ENCODE measurements at places on chromosomes 5 and 9.

DNA sequence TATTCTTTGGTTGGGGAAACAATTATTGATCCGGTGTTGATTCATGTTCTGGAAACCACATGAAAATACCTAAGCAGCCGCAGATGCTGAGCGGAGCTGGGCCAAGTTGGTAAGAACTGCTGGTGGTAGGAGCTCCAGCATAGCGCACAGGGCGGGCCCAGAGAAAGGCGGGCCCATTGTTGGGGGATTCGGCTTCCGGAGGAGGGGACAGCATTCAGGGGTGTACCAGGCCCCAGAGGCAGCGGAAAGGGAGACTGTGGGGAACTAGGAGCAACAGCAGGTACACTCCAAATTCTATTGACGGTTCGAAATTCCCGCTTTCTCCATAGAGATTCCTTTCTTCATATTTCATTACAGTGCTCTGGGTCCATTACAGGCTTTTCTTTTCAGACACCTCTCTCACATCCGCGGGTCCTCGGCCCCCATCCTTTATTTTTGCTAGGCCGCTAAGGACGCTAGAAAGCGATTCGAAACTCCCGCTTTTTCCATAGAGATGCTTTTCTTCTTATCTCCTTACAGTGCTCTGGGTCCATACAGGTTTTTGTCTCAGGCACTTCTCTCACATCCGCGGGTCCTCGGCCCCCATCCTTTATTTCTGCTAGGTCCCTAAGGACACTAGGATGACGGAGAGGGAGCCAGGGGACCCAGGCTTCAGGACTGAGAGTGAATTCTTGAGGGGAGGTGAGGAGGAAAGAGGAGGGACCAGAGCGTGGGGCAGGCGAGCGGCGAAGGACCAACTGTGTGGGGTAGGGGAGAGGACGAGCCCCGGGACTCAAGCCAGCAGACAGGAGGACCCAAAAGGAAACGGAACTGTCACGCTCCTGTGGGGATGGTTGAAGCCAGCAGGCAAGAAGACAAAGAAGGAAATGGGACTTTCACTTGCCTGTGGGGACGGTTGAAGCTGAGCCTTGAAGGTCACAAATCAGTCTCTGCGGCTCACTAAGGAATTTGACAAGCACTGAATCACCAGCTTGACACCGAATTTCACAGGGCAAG lies at the start of gene CCDC152:
CCDC152 (plus strand) TSS at position 213 of the 996 bp plus-strand sequence. CDS start 2,304 bp downstream, outside the sequence.
- no peak for DNase-seq

GRCh38 chr9:128892221-128892921 lies 10.4 kb downstream of the LRRC8A start:
- DNase-seq, result no peak

DNA sequence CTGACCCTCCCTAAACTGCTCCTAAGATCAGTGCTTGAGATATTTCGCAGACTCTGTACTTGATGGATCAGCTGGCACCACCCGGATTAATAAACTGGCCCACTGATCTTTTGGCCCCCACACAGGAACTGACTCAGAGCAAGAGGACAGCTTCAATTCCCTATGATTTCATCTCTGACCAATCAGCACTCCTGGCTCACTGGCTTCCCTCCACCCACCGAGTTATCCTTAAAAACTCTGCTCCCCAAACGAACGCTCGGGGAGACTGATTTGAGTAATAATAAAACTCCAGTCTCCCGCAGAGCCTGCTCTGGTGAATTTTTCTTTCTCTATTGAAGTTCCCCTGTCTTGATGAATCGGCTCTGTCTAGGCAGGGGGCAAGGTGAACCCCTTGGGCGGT lies 36.5 kb upstream of the CD180 start:
- DNase-seq, result no peak

GRCh38 chr9:136021872-136022681 lies 60.9 kb upstream of the UBAC1 start:
- DNase-seq, result no peak

DNA sequence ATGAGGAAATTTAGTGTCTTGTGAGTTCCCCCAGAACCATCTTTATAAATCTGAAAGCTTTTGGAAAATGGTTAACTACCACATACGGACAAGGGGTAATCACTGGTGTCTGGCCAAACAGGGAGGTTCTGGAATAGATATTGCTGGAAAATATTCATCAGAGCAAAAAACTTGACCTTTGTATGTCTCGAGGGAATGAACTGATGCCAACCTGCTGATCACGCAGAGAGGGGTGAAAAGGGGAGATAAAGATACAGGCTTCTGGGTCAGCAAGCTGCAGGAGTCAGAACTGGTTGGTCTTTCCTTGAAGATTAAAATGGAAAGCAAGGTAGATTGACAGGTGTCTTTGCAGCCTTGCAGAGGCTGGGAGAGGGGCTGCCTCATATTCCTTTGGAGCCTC lies 35.5 kb downstream of the PSAT1 start:
- DNase-seq, result no peak

- no peak for DNase-seq
Observed at GRCh38 chr5:1110307-1111240, 1.3 kb downstream of the SLC12A7 start.

GRCh38 chr5:73215891-73216610 lies 43.1 kb downstream of the TMEM174 start:
- DNase-seq, result peak; percentile 19

- DNase-seq, result no peak
Observed at GRCh38 chr5:83487155-83487554, 15.6 kb downstream of the VCAN start.

DNA sequence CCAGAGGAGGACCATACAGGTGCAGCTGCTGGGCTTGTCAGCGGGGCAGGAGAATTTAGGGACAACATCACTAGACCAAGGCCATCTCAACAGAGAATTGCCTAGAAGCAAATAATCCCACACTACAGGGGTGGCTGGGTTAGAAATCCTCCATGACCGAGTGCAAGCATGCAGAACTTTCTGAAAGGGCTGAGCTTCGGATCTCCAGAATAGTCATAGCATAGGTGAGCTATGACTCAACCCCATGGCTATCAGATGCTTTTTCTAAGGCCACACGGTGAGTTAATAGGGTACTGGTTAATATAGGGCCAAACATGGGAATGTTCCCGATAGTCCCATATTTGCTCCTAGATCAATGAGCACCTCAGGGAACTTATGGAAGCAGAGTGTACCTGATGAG lies 4.2 kb downstream of the KCNIP1 start:
- no peak for DNase-seq

- no peak for DNase-seq
Observed at GRCh38 chr9:3191715-3192114, 334.1 kb downstream of the RFX3 start.

- no peak for DNase-seq
Observed at GRCh38 chr5:87997662-87998061, 271.0 kb downstream of the TMEM161B start.

- DNase-seq, result no peak
Observed at GRCh38 chr5:62732677-62733121, 154.1 kb downstream of the LRRC70 start.

DNA sequence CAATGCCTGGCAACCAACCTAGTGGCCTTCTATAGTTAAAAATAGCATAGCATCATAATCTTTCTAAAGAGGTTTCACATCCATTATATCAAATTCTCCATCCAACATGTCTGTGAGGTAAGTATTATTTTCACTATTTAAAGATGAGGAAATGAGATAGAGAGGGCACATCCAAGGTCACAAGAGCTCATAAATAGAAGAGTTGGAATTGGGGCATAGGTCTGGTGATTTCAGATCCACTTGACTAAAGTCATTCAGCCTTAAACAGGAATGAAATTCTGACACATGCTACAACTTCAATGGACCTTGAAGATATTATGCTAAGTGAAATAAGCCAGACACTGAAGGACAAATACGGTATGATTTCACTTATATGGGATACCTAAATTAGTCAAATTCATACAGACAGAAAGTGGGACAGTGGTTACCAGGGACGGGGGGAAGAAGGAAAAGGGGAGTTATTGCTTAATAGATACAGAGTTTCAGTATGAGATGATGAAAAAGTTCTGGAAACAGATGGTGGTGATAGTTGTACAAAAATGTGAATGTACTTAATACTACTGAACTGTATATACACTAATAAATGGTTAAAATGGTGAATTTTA lies 259.6 kb upstream of the NR4A3 start:
- no peak for DNase-seq

GRCh38 chr5:180047667-180048066 lies 23.9 kb downstream of the RNF130 start:
- DNase-seq, result no peak

DNA sequence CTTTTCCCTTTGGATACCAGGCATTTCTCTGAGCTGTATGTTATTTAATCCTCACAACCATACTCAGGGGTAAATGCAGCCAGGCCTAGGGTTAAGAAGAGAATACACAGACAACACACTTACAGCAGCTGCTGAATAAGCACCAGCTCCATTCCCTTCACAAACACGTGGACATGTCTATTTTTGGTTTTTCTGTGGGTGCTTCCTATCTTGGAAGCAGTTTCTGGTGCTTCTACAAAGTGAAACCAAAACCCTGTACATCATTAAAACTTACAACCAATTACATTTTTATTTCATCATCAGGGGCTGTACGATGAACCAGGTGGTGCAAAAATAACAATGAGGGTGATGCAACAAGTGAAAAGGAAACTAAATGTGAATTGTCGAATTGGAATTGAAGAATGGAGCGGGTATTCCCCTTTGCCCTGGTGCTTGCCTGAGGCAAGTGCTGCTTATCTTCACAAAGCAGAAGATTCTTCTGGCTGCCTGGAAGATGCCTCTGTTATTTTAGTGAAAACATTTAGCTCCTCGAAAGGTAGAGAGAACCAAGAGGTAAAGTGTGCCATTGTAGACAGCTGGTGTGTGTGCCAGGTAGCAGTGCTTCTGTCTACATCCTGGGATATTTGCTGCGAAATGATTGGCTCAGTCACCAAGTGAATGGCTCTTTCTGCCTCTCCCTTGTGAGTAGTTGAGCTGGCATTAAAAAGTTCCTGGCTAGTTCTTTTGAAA lies 18.6 kb upstream of the IFNB1 start:
- no peak for DNase-seq

GRCh38 chr5:3597167-3598007 lies 1.8 kb downstream of the IRX1 start:
- no peak for DNase-seq

DNA sequence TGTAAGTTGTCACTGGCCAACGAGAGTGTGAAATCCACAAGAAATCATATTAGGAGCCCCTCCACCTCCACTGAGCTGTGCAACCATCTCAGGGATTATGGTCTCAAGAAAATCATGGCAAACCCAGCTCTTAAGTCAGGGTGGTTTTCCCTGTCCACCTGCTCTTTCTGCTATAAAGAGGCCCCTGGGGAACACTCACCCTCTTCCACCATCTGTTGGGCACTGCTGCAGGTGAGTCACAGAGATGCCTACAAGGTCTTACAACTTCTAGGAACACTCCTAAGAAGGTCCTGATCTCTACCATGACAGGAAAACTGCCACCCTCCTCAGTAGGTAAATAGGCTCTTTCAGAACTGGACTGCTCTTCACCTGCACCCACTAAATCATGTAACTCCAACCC lies 61.8 kb downstream of the DRD1 start:
- no peak for DNase-seq

- DNase-seq, result no peak
Observed at GRCh38 chr9:109192732-109193361, 25.8 kb upstream of the FRRS1L start.

GRCh38 chr9:85041466-85042137 lies 372.1 kb downstream of the NTRK2 start:
- DNase-seq, result no peak

DNA sequence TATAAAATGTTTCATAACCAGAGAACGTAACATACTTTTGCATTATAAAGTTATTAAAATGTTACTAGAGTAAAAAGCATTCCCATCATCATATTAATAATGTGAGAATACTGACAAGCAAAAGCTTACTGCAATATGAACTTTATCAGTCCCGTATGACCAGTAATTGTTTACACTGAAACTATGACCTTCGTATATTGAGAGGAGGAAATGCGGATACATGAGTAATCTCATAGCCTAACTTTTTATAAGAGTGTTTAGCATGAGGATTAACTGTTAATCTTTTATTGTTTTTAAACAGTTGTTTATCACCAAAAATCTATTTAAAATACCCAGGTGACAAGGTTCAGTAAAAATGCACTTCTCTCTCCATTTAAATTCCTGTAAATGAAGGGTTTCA lies 272.4 kb downstream of the SLF1 start:
- DNase-seq, result no peak

DNA sequence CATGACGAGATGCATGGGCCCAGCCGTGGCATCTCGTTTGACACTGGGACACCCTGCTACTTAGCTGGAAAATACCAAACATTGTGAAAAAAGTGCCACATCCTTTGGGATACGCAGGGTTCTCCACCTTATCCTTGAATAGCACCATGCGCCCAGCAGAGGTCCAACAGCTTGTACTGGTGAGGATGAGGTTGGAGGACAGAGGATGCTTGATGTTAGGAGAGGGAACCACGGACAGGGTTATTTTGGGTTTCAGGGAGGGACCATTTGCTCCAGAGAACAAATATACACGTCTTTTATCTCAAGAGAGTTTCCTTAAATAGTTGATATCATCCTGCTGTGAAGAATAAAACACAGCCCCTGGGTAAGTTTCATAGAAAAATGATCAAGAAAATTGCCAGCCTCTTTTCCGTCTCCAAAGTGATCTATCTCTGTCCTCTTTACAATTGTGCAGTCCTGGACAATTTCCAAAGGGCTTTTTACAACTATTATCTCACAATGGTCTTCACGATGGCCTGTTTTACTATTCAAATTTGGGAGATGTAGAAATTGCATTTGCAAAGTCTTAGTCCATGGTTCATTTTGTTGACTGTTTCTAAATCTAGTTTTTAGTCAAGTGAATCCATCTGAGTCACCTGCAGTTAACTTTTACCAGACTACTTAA lies 19.9 kb upstream of the FRRS1L start:
- no peak for DNase-seq

DNA sequence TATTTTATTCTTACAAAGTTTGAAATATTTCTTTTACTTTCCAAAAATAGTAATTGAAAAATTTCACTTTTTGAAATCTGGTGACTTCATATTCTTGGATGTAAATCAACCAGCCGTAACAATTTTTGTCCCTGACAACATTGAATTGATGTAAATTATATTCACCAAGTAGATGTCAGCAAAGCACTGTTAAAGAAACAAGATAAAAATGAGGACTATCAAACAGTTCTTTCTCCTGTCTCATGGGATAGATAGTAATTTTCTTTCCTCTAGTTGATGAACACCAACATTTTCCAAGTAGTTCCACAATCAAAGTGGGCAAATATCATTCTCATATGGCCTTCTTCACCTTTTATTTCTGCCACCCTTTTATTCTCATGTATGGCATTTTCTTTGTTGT lies 1461.9 kb downstream of the MAT2B start:
- DNase-seq, result no peak

DNA sequence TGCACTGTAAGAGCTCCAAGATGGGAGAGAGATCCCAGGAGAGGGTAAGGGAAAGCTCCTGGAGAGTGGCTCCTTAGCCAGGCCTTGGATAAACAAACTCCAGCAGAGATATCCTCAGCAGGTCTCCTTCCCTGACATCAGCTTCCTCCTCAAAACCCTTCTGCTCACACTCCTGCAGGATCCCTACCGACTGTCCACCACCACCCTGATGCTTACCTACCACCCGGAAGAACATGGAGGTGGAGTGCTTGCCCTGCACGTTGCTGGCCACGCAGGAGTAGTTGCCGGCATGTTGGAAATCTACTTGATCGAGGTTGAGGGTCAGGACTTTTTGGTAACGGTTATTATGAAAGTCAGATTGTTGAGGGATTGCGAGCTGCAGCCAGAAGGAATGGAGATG lies 9.3 kb downstream of the CSF1R start:
- no peak for DNase-seq
